LoVo (cell line): ENCODE measurements at places on chromosomes 11 and 22.

- no peak for DNase-seq
Observed at GRCh38 chr22:43798492-43798891, 13.6 kb downstream of the EFCAB6 start.

GRCh38 chr11:88428959-88429358 lies 91.4 kb upstream of the CTSC start:
- no peak for DNase-seq

- DNase-seq, result no peak
Observed at GRCh38 chr11:102491969-102492368, 38.6 kb downstream of the MMP7 start.

- no peak for DNase-seq
Observed at GRCh38 chr11:134048028-134048427, 20.8 kb upstream of the JAM3 start.

DNA sequence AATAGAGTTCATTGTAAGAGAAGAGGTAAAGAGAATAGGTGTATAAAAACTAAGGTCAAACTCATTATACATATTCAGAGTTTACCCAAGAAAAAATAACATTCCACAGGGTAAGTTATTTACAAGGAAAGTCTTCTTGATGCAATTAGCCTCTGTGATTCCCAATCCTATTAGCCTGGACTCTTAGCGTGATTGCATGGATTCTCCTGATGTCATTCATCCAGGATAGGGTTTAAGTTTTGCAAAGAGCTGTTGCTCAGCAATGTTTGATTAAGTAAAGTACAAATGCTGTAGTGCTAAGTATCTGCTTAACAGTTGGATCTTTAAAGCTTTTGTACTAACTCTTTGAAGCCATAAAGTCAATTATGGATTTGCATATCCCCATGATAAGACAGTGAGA lies 767.8 kb upstream of the LUZP2 start:
- DNase-seq, result no peak

GRCh38 chr11:84642500-84642899 lies 984.6 kb downstream of the DLG2 start:
- no peak for DNase-seq

GRCh38 chr11:2778630-2779498 lies 79.1 kb upstream of the KCNQ1OT1 start:
- DNase-seq, result no peak

- no peak for DNase-seq
Observed at GRCh38 chr11:73176874-73177155, 34.7 kb upstream of the FCHSD2 start.

DNA sequence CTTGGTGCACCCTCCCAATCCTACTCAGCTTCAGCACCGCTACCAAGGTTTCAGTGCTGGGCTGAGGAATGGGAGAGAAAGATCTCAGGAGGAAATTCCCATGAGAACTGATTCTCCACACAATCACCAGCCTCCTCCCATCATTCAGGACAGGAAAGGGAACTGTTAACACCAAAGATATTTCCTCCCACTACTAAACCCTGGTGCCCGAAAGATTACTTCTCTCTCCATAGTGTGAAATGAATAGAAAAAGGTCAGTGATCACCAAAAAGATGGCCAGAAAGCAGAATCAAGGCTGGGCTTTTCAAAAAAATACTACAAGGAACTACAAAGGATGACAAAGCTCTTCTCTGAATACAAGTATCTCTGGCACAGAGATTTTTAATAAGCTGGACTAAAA lies 26.1 kb downstream of the TCIRG1 start:
- DNase-seq, result no peak
